ENCODE measurements at places on chromosomes 1 and 21.

DNA sequence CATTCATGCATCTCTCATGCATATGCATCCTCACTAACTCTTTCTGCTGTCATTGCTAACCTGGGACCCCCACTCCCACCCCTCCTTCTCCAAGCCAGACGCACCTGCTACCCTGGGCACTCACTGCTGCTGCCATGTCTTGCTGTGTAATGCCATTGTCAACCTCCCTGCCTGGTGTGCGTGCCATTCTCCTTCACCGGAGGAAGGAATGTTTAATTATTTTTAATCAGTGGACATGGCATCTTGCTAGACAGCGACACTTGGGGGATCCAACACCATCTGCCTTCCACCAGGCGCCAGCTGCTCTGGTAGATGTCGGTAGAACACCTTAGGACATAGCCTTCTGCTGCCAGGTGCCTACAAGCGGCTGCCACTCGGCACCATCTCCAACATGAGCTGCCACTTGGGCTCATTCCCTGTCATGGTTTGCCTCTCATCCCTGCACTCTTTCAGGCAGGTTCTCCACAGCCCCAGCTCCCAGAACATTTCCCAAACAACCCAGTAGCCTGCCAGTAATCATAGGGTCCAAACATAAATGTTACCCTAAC lies 306.9 kb downstream of the TTLL7 start:
- DNase-seq = no peak

DNA sequence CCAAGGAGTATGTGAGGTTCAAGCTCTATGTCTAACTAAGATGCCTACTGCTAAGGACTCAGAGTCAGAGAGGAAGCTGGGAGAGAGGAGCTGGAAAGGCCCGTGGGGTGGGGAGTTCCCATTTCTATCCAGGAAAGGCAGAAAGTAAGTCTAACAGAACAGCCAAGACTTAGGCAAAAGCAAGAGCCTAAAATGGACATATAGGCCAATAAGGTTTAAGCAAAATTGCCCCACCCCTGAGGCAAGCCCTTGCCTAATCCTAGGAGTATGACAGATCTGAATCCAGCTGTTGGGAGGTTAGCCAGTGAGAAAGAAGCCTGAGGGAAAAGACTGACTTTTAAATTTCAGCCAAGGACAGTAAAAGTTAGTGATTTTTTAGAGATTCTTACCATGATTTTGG lies 1.6 kb upstream of the KLHDC9 start:
- DNase-seq = no peak

DNA sequence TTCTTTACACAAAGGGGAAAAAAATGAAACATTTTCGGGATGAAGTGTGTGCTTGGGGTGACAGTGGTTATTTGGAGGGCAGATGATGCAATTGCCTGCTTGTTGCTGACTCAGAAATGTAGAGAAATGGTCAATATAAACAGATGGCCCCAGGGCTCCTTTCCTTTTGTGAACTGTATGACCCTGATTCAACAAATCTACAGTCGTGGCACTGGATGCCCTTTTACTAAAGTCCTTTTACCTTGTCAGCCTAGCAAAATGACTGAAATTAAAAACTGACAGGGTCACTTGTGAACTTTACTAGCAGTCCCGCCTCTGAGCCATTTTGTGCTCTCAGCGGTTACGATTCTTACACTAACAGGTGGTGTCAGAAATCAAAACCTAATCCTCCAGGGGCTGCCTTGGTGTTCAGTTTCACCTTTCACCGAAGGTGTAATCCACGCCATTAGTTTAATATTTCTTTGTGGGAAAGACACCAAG lies 49.8 kb downstream of the GREM2 start:
- no peak for DNase-seq

GRCh38 chr1:232587141-232588008 lies 42.6 kb downstream of the SIPA1L2 start:
- DNase-seq = no peak

DNA sequence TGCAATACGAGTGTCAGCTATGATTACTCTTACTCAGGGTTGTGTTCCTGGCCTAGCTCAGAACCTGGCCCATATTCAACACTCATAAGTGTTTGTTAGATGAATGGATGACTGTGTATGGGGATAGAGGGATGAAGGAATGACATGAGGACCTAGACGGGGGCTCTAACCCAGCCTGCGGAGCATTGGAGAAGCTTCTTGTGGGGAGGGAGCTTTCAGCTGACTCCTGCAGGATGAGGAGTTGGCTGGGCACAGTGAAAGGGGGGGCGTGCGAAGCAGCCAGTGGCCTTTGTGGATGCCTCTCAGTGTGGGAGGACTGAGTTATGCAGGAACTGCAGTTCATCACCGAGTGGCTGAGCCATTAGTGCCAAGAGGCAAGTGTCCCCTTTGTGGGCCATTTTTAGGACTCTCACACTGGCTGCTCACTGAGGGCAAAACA lies 1.2 kb upstream of the EXTL1 start:
- DNase-seq = no peak

DNA sequence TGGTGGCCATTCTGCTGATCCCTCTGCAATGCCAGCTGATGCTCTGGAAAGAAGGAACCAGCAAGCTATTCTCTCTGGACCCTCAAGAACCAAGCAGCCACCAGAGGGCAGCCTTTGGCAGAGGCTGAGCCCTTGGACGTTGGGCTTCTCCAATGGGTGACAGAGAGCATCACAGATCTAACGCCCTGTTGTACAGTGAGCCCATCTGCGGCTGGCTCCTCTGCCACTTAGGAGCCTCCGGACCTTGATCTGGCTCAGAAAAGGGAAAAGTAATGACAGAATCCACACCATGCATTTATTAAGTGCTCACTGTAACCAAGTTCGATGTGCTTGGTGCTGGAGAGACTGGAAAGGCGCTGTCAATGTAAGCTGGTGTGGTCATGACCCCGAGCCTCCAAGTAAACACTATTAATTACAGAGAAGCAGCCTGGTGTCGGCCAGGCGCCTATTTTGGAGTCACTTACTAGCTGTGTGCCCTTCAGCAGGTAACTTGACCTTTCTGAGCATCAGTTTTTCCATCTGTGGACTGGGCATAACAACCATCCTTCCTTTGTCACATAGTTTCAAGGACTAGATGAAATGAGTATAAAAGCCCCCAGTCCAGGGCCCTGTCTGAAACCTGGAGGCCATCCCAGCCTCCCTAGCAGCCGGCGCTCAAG lies 34.9 kb downstream of the ECE1 start:
- DNase-seq = peak; percentile 75

DNA sequence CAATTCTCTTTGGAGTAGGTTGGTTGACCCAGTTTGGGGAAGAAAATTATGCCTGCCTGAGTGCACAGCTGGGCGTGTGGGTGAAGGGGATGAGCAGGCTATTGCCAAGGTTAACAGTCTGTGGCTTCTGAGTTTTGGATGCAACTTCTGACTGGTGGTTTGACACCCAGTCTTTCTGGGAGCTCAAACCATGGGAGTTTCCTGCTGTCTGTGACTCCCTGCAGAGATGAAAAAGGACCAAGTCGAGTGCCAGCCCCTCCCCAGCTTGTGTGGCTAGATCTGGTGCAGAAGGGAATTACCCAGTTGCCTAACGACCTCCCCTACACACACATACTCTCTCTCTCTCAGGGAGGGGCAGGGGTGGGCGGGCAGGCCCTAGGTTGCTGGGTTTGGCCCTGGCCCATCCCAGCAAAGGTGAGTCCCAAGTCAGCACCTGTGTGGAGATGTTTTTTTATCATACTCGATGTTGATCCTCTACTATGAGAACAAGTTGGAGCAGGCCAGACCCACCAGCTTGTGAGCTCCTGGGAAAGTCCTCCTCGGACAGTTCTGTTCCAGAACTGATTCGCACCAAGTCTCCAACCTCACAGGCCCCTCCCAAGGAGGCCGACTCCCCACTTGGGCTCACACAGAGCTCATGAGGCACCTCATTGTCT lies 28.2 kb downstream of the PKP1 start:
- no peak for DNase-seq

DNA sequence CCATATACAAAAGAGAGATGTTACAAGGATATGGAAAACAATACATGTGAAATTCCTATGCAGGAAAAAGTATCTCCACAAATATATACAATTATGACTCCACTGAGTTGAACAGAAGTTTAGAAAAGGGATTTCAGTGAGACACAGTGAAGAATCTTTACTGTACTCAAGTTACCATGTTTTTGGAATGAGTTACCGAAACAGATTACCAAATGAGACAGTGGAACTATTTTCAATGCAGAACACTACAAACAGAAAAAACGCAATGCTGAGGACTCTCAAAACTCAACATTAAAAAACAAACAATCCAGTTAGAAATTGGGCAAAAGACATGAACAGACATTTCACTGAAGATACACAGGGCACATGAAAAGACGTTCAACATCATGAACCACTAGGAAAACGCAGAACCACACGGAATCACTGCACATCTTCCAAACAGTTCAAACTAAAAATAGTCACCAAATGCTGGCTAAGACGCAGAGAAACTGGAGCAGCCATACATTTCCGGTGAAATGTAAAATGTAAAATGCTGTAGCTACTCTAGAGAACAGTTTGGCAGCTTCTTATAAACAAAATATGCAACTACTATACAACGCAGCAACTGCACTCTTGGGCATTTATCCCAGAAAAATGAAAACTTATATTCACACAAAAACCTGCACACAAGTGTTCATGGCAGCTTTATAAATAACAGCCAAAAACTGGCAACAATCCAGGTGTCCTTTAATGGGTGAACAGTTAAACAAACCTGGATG lies 118.7 kb downstream of the UBR4 start:
- DNase-seq = no peak

GRCh38 chr1:236766506-236766905 lies 28.6 kb upstream of the MTR start:
- DNase-seq = no peak

- no peak for DNase-seq
Measured at GRCh38 chr1:156539818-156540355, 32.5 kb downstream of the IQGAP3 start.

GRCh38 chr1:64745181-64745985 lies 508 bp downstream of the RAVER2 start:
- no peak for DNase-seq

DNA sequence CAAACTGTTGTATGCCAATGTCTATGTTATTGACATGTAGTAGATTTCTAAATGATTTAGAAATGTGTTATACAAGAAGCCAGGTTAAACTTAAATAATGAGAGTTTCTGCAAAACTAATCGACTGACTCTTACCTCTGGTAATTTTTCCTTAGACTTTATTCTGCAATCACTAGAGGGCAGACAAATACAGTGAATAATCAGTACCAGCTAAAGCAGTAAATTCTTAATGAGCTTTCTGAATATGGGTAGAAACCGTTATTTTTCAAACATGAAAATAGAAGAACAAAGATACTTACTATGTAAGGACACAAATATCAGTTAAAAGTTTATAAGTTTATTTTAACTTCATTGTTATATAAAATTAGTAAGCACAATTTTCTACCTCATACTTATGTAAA lies 97.9 kb upstream of the RGS1 start:
- no peak for DNase-seq

- DNase-seq = no peak
Measured at GRCh38 chr21:44583800-44584147, 3.4 kb upstream of the KRTAP10-5 start.

- DNase-seq = no peak
Measured at GRCh38 chr1:54839824-54840223, 38.7 kb upstream of the TTC22 start.

- no peak for DNase-seq
Measured at GRCh38 chr1:78298349-78298748, 192.4 kb upstream of the PTGFR start.

DNA sequence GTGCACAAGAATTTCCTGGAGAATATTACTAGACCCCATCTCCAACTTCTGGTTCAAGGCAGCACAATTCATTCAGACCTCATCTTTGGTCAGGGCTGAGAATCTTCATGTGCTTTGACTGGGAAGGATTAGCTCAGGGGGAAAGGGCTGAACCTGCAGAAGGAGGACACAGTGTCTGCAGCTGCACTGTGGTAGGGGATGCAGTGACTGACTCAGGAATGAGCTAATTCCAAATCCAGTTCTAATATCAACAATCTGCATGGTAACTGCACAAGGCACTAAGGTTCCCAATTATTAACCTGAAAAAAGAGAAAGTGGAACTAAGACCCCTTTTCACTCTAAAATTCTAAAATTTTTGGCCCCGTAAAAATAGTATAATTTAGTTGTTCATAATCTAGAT lies 31.6 kb downstream of the TTLL7 start:
- DNase-seq = no peak

GRCh38 chr1:204853436-204853835 lies 17.2 kb upstream of the NFASC start:
- DNase-seq = no peak

DNA sequence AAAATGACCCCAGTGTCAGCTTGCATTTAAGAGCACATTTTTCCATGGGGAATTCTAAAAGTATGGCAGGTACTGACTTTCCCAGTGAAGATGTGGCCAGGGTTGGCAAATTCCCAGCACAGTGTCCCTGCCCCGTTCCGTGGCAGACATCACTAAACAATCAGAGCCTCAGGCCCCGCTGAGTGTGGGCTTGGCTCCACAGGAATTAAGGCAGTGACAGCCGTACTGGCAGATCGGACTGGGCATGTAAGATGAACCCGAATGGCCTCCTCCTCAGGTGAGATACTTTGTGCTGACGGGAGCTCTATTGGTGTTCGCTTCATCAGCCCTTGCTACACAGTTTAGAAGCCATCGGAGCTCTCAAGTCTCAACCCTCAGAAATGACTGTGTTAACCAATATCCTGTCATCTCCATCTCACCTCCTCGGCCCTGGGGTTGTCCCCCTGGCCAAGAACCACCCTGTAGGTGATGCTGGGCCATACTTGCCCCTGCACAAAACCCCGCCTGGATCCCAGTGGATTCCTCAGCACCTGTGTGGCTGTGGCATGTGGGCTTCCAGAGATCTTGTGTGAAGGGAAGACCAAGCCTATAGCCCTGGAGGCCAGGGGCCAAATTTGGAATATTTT lies 29.0 kb upstream of the ABCG1 start:
- peak; percentile 47 for DNase-seq

DNA sequence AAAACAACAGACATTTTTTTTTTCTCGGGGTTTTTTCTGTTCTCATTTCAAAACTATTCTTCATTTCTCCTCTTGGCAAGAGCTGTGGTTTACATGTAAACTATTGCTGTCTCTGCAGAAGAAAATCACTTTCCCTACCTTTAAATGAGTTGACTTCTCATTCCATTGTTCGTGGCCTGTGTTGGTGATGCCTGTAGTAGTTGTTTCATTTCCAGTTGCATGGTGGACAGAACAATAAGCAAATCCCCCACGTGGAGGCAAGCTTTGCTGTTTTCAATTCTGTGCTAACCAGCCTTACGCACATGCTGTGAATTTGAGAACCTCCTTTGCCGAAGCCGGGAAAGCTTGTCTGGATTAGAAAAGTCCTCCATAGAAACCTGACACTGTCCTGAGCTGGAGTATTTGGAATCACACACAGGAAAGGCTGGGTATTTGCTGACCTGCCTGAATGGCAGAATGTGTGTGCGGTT lies 26.2 kb upstream of the MAP3K7CL start:
- DNase-seq = no peak
